HEK293T (cell line): ENCODE measurements at places on chromosomes 3 and 15.

- no peak for DNase-seq
Measured at GRCh38 chr3:48039487-48040190, 23.4 kb upstream of the MAP4 start.

GRCh38 chr15:72796515-72797337, 13.2 kb upstream of the ADPGK start:
- peak; percentile 82 for DNase-seq

GRCh38 chr3:116393199-116393598, 52.1 kb downstream of the LSAMP start:
- DNase-seq = no peak

DNA sequence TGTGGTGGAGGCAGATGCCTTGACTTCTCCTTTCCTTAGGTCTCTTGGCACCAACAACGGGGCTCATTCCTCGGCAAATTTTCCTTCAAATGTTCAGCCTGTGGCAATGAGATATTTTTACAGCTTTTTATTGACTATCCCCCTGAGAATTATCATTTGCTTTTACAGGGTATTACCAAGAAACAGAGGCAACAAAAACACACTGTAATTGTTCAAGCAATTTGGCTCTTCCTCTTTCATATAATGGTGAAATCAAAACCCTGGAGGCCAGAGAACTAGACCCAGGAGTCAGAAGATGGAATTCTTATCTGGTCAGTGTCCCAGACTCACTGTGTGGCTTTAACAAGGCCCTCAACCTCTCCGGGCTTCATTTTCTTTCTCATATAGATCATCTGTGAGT, 40.1 kb downstream of the TRIM42 start:
- no peak for DNase-seq

DNA sequence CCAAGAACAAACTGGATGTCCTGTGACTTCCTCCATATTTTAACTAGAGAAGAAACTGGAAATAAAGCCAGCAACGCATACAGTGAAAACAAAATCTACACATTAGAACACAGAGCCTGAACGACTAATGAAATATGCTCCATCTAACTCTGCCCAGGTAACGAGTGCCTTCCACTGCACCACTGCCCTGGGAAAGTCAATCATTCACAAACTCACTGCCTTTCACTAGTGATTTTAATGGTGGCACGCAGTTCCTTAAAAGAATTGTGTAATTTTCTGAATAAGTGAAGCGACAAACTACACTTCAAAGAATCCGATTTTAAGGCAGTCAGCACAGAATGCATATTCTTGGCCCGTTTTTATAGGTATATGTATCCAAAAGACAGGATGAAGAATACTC, 416.0 kb downstream of the SHQ1 start:
- no peak for DNase-seq

- peak; percentile 69 for DNase-seq
Measured at GRCh38 chr3:41198950-41199865, at the start of gene CTNNB1. TSS of gene CTNNB1 (plus strand) at chr3:41199505. CDS start at chr3:41224069, 24,564 bp downstream.

DNA sequence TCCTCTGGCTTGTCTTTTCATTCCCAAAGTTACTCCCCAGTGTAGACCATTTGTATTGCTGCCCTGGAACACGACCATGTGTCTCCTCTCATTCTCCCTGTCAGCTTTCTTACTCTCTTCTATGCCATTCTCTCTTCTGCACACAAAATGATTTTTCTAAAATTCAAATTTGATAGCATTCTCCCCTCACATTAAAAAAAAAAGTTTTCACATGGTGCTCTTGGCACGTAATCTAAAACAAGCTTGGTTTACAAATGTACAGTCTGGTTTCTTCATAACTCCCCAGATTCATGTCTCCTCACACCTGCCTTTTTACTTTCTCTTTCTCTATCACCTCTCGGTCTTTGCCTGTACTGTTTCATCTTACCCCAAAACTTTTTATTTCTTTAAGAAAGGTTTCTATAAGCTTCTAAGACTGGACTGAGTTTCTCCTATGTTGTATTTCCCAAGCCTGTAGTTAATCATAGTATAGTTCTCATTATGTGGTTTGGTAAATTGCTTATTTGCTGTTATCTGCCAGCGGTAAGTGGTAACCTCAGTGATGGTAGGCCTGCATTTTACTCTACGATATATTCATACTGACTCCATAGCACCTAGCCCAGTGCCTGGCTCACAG, 31.2 kb downstream of the BCHE start:
- DNase-seq = no peak

- no peak for DNase-seq
Measured at GRCh38 chr3:14678015-14678503, 3.1 kb downstream of the C3orf20 start.

- no peak for DNase-seq
Measured at GRCh38 chr3:120487191-120487650, 36.4 kb upstream of the FSTL1 start.

- no peak for DNase-seq
Measured at GRCh38 chr3:38644662-38645053, 4.8 kb downstream of the SCN5A start.

GRCh38 chr15:100224206-100225185, 117.3 kb downstream of the ADAMTS17 start:
- no peak for DNase-seq

GRCh38 chr15:68433551-68433950, 1.6 kb upstream of the ITGA11 start:
- DNase-seq = no peak

DNA sequence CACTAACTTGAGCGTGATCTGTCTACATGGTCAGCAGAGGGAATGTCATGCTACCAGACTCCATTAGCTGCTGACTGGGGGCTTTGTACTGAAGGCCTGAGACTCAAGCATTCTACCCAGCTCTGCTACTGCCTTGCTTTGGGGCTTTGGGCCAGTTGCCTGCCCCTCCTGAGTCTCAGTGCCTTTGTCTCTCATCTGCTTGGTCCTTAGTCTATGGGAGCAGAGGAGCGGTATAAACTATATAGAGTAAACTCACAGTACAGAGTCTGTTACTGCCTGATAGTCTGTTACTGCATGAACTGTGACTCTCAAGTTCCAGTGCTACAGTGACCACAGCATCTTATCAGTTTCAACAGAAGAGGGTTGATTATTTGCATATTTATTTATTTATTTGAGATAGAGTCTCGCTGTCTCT, 38.5 kb upstream of the C15orf39 start:
- no peak for DNase-seq

- no peak for DNase-seq
Measured at GRCh38 chr15:82699726-82700125, 9.9 kb downstream of the AP3B2 start.

DNA sequence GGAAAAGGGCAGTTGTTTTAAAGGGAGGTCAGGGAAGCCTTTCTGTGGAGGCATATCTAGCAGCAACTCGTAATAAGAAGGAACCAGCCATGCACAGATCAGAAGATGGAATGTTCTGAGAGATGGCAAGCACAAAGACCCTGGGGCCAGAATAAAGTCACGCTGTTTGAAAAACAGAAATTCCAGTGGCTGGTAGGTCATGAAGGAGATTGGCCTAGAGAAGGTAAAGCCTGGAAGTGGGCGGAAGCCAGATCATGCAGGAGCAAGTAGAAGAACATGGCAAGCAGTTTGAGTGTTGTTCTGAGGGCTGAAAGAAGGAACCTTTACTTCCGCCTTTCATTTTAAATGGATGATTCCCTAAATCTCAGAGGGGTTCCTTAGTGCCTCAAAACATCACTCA, 208.1 kb upstream of the PPP2R3A start:
- no peak for DNase-seq

DNA sequence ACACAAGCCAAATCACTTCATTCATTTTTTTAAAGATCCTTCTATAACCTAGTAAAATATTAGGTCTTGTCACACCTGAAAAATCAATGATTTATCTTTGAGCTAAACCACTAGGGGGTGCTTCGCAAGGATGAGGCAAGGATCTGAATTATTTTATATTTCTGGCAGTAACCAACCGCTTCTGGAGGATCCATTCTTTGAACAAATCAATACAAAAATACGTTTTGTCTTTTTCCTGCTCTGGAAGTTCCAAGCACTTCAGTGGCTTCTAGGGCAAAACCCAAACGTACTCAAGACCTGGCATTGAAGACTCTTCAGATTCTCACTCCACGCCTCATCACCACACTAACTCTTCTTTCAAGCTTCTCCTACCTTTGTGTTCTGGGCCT, 486 bp downstream of the LSG1 start:
- no peak for DNase-seq

DNA sequence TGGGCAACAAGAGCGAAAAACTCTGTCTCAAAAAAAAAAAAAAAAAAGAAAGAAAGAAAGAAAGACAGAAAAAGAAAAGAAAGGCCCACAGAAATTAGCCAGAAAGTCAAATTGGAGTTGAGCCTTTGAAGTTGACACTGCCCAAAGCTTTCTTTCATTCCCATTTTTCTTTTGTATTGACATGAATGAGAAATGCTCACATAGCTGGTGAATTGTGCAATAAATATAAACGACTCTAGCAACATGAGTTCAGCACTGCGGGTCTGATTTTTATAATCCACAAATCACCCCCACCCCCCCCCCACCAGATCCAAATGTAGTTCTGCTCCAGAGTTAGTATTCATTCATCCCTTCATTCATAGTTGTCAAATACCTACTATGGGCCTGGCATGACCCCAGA, 37.4 kb downstream of the SLC6A1 start:
- no peak for DNase-seq

DNA sequence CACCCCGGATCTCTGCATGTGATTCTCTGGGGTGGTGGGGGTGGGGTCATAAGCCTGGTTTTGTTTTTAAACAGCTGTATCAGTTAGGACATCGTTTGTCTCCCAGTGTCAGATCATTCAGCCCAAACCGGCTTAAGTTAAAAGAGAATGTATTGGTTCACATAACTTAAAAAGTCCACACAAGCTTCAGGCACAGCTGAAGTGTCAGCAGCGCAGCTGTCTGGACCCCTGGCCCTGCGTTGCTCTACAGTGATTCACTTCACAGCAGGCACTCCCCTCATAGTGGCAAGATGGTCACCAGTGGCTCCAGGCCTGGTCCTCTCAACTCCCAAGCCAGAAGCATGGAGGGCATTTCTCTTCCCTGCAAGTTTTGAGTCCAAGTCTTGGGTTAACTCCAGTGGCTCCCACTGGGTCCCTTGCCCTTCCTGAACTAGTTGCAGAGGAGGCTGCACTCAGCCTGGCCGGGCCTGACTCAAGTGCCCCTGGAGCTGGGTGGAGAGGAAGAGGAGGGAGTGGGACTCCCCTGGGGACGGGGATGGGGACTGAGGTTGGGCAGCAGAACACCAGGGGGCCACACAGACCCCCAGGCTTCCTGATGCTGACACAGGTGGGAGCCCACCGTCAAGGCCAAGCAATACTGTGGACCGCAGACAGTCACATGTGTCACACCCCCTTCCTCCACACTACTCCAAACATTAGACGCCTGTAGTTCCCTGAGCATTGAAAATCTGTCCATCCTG, 28.9 kb upstream of the GP9 start:
- DNase-seq = no peak

GRCh38 chr3:29291260-29291981, 10.6 kb downstream of the RBMS3 start:
- DNase-seq = no peak

GRCh38 chr3:56291244-56291680, 177.0 kb downstream of the ERC2 start:
- DNase-seq = no peak

DNA sequence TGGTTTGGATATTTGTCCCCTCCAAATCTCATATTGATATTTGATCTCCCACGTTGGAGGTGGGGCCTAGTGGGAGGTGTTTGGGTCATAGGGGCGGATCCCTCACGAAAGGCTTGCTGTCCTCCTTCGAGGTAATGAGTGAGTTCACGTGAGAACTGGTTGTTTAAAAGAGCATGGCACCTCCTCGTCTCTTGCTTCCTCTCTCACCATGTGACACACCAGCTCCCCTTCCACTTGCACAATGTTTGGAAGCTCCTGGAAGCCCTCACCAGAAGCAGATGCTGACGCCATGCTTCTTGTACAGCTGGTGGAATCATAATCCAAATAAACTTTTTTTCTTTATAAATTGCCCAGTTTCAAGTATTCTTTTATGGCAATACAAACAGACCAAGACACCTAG, 38.6 kb downstream of the RFTN1 start:
- DNase-seq = no peak

DNA sequence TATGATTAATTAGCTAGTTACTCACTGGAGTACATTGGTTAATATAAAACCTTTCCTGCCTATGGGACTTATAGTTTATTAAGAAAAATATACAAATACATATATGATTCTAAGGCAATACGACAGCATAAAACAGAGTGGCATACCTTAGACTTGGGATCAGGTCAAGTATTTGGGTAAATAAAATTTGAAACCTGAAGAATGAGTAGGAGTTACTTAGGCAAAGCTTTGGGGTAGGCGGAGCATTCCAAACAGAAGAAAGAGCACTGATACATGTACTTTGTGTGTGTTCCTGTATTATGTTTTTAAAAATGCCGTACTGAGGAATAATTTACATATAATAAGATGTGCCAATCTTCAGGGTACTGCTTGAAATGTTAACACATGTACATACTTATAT, 15.1 kb downstream of the ZPLD1 start:
- DNase-seq = no peak

DNA sequence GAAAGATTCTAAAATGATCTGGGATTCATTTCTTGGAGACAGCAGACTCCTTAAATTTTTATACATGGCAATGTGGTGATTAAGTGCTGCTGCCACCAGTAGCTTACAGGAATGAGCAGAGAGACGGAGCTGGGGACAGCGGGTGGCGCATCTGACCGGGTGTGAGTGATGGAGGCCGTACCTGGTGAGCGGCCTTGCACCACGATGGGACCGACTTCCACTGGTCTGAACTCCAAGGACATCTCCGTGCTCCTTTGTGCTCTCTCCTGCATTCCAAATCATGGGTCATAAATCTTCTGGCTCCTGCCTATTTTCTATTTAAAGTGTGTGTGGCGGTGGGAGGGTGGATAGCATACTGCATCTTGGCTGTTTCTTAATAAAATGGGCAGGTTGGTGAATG, 262.6 kb downstream of the ABHD5 start:
- no peak for DNase-seq

DNA sequence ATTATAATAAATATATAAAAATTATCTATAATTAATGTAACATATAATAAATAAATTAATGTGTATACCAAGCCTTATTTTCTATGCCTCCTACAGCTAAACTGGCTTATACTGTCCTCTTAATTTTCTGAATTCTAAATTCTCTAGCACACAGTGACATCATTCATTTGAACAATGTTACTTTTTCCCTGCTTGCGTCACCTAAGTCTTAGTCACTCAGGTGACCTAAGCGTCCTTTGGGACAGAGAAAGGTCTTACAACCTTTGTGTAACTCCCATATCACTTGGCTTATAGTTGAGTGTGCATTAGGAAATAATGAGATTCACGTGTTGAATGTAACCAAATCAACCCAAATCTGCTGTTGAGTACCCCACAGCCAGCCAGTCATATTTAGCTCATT, 48.5 kb upstream of the KCNMB2 start:
- no peak for DNase-seq

- DNase-seq = no peak
Measured at GRCh38 chr3:131602011-131602779, 99.4 kb upstream of the MRPL3 start.

GRCh38 chr3:150875548-150875947, 29.7 kb downstream of the MINDY4B start:
- DNase-seq = no peak

GRCh38 chr3:20254268-20255117, 68.5 kb upstream of the SGO1 start:
- DNase-seq = no peak
